ENCODE measurements at places on chromosomes 7 and 10.

GRCh38 chr7:42982604-42983115, 50.5 kb downstream of the MRPL32 start:
- no peak for DNase-seq

- DNase-seq = no peak
These were observed 68.8 kb downstream of the PROSER2 start for GRCh38 chr10:11891776-11892486.

GRCh38 chr7:158372400-158373342, 215.0 kb downstream of the PTPRN2 start:
- no peak for DNase-seq

DNA sequence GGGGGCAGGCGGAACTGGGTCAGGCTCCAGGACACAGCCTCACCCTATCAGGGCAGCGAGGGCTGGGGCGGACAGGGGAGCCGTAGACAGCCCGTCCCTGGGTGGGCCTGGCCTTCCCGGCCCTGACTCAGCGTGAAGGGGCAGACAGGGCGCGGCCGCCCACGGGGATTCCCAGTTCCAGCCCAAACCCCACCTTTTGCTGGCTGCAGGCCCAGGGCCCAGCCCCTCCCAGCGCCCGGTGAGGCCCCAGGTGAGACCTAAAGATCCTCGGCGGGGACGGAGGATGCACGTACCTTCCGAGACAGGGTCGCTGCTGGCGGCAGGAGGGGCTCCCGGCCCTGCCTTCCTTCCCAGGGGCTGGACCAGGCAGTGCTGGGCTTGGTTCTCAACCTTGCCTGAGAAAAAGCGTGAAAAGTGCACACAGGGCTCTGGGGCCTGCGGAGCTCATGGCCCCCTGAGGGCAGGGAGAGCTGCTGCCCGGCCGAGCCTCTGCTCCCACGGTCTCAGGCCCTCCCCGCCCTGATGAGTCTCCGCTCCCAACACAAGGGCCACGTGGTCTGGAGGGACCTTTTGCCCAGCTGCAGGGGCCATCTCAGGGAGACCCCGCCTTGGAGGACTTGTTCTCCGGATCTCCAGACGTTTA, 43.9 kb upstream of the DNAJB6 start:
- no peak for DNase-seq

- no peak for DNase-seq
These were observed 48.5 kb downstream of the CALD1 start for GRCh38 chr7:134827889-134828288.

DNA sequence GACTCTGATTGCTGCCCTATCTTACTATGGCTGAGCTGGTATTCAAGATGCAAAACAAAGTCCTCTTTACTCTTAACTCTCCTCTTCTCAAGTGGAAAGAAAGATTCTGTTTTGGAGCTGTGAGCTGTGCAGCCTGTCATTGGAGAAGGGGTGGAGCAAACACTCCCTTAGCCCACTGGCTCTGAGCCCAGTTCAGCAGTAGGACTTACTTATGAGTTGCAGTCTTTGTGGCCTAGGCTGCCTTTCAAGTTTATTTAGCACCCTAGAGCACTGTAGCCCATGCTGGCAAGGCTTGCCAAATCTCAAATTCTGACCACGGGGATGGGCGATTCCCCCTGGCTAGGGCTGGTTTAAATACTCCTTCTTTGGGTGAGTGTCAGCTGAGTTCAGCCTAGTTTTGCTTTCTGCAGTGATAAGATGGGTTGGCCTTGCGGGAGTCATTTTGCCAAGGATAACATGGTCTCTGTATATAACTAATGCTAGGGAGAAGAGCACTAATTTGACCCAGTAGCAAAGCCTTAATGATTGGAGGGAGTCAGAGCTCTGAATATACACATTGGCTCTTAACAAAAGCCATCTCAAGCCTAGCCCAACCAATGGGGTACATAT, 110.2 kb downstream of the MYO3A start:
- DNase-seq = peak; percentile 2

GRCh38 chr7:138247568-138248333, 171.5 kb downstream of the AKR1D1 start:
- no peak for DNase-seq

GRCh38 chr7:95322854-95323253, 1.5 kb downstream of the PON1 start:
- DNase-seq = no peak

DNA sequence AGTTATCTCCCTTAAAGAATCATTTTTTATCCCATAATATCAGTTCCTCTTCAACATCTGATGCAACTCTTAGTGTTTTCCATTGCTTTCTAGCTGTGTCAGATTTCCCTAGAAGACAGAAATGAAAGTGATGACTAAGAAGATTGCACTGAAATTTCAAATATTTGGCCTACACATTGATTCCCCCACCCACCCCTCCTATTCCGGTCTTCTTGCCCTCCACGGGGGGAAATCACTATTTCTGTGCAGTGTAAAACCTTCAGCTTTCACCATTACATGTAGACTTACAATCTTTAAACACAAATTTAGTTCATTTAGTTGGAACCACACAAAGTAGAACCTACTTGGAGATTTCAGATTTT, 63.7 kb upstream of the IL6 start:
- no peak for DNase-seq

DNA sequence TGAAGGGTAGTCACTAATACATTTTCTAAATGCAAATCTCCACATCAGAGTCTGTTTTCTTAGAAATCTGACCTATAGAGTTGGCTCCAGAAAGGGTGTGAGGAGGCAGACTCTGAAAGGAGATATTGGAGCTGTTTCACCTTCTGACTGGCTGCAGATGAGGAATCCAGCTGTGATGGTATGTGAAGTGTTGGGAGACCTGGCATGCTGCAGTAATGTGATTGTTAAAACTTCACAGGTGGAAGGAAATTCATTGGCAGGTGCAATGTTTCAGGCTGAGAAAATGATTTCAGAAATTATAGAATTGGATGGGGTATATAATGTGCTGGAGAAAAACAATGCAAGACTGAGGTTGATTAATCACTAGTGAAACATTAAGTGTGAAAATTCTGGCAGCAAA, 1134.0 kb upstream of the LRRN3 start:
- DNase-seq = no peak

- no peak for DNase-seq
These were observed 15.3 kb downstream of the ST7 start for GRCh38 chr7:116968631-116969030.

DNA sequence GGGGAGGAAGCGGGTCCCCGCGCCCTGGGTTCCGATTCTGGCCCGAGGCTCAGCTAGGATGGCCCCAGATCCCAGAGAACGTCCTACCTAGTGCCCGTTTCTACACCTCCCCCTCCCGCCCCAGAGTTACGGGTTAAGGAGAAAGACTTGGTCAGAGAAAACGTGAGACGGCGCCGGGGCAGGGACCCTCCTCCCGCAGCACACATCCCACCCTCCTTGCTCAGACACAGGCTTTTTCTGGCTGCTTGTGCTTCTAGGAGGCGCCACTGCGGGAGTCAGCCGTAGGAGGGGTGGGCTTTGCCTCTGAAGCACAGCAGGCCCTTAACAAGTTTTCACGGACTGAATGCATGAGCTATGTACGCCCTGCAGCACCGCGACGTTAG, 104.9 kb upstream of the LEP start:
- DNase-seq = no peak

- DNase-seq = no peak
These were observed 501.0 kb downstream of the GLRX3 start for GRCh38 chr10:130637089-130637676.

DNA sequence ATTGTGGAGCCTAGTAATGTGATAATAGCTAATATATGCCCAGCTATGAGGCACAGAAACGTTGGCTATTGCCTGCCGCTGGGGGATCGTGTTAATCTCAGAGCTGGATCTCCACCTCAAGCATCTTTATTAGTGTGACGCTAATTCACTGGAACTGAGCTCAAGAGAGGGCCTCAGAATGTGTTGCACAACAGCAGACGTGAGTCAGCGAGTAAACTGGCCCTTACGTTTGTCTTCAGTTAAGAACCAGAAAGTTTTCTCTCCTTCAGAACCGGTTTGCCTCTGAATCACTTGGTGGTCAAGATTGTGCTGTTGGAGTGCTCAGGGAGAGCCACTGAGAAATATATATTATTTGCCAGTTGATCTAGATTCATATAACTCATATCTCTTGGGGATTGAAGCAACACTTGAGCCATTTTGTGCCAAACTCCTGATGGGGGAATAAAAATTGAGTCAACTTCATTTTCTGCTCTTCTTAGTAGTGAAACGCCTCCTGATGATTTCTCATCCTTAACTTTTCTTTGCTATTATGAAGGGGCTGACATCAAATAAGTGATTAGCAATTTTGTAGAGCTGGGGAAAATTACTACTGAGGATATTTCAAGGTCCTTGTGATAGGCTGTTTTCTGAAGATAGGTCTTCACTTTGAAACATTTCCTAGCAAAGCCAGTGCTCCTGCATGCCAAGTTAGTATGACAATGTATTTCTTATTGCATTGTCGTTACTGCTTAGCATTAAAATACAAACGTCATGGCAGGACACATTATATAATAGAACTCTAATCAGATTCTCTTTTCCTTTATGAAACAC, 22.3 kb downstream of the BZW2 start:
- DNase-seq = no peak

DNA sequence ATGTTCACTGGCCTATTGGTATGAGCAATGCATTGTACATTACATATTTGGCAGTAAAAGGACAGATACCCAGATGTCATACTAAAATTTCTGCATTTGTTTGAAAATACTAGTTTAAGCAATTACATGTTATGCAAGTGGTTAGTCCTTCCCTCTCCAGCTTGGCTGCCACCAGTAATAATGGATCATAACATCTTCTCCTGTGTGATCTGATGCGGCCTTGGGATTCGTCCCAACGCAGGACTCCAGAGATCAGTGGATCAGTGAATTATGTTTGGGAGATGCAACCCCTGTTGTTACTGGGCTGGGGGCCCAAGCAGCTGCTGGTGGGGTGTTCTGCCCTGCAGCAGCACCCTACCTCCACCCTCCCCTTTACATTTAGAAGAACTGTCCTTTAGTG, 11.2 kb upstream of the PDK4 start:
- DNase-seq = no peak

- DNase-seq = no peak
These were observed 579.2 kb upstream of the CELF2 start for GRCh38 chr10:10438335-10439100.

DNA sequence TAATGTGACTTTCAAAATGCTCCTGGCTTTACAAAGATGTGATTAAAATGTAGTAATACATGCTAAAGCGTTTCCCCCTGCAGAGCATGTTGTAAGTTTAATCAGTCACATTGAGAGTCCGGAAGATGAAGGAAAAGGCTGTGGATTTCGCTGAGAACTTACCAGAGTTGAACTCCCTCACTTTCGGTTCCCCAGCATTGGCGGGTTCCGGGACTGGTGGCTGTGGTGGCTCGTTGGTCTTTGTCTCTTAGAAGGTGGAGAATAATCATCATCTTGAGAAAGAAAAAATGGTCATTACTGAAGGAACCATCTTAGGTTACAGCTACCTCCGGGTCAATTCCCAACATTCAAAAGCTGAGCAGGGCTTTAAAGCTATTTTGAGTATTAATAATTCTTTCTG, 9.6 kb upstream of the NUPR2 start:
- DNase-seq = no peak

- no peak for DNase-seq
These were observed 57.4 kb upstream of the ACBD5 start for GRCh38 chr10:27297844-27298521.

- no peak for DNase-seq
These were observed 76.9 kb upstream of the ANK3 start for GRCh38 chr10:60466267-60467201.

- no peak for DNase-seq
These were observed 65.5 kb downstream of the PYROXD2 start for GRCh38 chr10:98349508-98349922.

DNA sequence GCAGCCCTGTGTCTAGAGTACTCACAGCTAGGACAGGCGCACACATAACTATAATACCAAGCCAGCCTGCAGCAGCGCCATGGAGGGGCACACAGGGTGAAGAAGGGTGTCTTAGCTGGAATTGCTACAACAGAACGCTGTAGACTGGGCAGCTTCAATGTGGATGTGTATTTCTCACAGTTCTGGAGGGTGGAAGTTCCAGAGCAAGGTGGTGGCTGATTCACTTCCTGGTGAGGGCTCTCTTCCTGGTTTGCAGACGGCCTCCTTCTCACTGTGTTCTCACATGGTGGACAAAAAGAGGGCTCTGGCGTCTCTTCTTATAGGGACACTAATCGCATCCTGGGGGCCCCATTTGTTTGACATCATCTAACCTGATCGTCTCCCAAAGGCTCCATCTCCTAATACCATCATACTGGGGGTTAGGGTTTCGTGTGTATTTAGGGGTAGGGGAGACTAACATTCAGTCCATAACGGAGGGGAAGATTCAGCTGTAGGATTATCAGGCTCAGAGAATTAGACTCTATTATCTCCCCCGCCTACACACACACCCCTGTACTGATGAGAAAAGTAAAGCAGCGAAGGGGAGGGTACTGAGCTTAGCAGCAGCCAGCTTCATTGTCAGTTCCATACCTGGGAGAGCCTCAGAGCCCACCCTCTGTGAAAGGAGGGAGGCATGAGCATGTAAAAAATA, 289.1 kb downstream of the CCDC3 start:
- DNase-seq = no peak

- no peak for DNase-seq
These were observed 33.8 kb upstream of the PRLHR start for GRCh38 chr10:118629211-118629610.

- no peak for DNase-seq
These were observed 169.9 kb downstream of the KCND2 start for GRCh38 chr7:120442838-120443237.

- peak; percentile 71 for DNase-seq
These were observed 8.6 kb downstream of the KCNH2 start for GRCh38 chr7:150969475-150969874.

GRCh38 chr10:99540657-99541531, 8.2 kb downstream of the NKX2-3 start:
- no peak for DNase-seq

DNA sequence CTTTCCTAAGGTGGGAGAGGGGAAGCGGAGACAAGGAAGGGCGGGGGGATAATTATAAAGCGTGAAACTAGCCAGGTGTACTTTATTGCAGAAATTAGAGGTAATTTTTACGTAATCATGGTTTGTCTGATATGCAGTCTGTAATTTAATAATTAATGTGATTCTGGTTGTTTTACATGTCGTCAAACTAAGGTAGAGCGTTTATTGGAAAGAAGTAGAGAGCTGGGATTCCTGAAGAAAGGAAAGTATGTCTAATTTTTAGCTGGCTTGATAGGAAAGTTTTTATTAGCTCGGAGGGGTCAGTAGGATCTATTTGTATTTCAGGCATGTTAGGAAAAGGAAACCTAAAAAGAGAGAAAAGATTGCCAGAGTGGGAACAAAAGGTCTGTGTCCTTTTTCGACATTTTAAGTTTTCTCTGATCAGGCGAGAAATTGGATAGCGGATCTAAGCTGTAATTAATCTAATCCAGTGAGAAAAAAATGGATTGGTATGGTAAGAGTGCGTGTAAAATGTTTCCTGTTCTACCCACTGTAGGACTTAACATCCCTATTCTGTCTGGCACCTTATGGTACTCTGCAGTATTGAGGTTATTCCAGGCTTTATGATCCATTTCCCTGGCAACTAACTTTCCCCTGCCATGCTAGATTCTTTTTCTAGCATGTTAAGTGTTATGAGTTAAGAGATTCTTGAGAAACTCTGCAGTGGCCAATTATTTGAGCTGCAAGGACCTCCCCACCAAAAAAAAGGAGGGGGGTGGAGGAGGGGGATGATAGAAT, 1.4 kb downstream of the CELF2 start:
- no peak for DNase-seq

GRCh38 chr10:6928586-6928985, 348.5 kb upstream of the PRKCQ start:
- DNase-seq = no peak
